ENCODE measurements at places on chromosomes 13 and 19.
A peak's percentile ranks its signal among the peaks of the same experiment; 100 is the strongest.

GRCh38 chr19:16535381-16535780, 6.9 kb downstream of the CHERP start:
- no peak for DNase-seq

- DNase-seq: peak; percentile 61
Observed at GRCh38 chr13:30744056-30744680, 8.8 kb downstream of the ALOX5AP start.

- DNase-seq: no peak
Observed at GRCh38 chr19:49861107-49861506, 6.3 kb downstream of the PNKP start.

DNA sequence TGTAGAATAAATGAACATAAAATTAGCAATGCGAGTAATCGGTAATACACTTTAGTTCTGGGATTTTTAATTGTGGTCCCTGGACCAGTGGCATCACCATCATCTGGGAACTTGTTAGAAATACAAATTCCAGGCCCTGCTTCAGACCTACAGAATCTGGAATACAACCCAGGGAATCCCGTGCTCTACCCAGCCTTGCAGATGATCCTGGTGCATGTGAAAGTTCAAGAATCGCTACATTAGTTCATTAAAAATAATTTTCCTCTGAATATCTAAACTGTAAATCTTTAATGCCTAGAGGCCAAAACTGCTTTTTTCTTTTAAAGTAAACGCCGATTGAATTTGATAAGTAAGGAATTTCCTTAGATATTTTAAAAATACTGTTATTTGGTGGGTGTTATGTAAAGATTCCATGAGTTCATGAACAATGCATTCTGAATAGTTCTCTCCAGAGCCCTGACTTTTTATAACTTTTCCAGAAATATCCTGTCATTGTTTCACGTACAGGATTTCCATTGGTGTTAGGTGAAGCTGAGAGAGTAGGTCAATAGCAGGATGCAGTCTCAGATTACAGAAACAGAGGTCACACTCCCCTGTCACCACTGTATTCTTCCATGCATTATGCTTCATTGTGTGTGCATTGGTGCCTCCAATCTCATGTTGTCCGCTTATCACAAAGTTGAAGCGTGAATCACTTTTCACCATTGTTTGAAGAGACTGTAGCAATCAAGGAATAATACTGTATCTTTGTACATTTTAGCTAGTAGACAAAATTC, 596.5 kb upstream of the KLF12 start:
- DNase-seq: no peak

DNA sequence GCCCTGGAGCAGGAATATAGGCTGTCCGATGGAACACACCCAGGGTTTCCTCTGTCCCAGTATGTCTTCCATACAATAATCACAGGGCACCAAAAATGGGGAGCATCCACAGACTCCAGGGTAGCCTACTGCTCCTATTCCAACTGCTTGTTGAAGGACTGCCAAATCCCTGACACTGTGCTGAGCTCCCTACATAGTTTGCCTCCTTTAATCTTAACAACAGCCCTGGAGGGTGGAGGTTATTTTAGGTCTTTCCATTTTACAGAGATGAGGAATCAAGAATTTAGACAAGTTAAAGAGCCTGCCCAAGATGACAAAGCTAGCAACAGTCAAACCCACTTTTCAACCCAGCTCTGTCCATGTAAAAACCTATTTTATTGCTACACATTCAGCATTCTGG, 790.4 kb downstream of the DIAPH3 start:
- no peak for DNase-seq

DNA sequence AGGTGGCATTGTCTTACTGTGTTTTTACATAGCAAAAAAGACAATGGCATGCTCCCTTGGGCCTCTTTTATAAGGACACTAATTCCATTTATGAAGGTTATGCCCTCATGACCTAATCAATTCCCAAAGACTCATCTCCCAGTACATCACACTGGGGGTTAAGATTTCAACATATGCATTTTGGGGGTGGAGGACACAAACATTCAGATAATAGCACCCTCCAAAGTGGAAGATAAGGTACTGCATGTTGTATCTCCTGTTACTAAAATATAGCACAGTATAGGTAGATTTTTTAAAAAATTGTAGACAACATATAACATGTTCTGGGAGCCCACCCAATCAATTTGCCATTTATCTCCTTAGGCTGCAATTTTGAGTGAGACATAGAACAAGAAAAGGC, 221.2 kb downstream of the LIG4 start:
- no peak for DNase-seq

All from IMR-90 (cell line).